Inflammatory macrophage treated with lipopolysaccharide for 1 hour (primary cell): ENCODE measurements at places on chromosomes 5 and 9.

DNA sequence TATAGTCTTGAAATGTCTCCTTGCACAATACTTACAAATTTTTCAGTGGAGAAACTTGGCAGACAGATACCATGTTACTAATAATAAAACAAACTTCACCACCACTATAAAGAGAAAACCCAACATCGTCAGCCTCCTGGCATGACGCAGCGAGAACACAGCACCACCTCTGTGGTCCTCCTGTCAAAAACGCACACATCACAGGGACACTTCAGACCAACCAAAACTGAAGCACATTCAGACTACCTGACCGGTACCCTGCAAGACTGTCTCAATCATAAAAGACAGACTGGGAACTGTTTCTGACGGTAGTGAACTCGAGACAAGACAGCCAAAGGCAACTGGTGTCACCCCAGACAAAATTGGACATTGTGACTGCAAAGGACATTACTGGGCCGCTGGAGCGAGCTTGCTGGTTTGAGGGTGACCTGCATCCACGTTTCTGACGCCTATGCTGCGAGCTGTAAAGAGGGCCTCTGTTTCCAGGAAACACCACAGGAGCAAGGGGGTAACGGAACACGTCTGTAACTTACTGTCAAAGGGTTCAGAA, 34.4 kb downstream of the NSUN2 start:
- no peak for DNase-seq

DNA sequence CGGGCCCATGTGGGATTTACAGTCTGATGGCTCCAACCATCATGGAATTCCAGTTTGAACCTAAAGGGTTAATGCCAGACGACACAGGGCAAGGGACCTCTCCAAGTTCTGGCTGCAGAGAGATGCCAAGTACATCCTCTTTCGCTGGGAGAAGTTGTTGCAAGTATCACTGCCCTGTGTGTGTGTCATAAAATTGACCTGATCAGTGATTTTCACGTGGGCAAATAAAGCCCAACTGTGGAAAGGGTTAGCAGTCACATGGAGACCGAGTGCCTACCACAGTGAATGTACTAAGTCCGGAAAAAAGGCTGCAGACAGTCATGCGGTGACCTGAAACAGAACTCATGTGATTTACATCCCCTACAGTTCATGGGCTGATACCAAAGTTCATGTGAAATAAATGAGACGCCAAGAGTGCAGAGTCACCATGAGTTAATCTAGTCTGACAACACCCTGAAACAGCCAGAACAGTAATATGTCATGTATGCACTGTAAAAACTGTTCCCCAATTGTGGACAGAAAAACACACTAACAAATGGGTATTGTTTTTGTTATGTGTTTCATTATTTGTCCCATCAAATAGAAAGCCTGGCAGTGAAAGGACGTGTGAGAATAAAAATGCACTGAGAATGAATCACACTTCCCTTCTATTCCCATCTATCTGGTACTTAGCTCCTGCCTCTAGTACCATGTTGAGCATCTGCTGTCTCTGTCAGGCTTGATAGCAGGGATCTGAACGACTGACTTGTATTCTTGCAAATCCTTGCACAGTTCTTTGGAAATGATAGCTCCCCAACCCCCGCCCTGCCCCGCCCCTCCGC, 115.7 kb downstream of the SUSD1 start:
- DNase-seq = peak; percentile 99

- no peak for DNase-seq
Measured at GRCh38 chr5:89064054-89064453, 181.1 kb upstream of the MEF2C start.

DNA sequence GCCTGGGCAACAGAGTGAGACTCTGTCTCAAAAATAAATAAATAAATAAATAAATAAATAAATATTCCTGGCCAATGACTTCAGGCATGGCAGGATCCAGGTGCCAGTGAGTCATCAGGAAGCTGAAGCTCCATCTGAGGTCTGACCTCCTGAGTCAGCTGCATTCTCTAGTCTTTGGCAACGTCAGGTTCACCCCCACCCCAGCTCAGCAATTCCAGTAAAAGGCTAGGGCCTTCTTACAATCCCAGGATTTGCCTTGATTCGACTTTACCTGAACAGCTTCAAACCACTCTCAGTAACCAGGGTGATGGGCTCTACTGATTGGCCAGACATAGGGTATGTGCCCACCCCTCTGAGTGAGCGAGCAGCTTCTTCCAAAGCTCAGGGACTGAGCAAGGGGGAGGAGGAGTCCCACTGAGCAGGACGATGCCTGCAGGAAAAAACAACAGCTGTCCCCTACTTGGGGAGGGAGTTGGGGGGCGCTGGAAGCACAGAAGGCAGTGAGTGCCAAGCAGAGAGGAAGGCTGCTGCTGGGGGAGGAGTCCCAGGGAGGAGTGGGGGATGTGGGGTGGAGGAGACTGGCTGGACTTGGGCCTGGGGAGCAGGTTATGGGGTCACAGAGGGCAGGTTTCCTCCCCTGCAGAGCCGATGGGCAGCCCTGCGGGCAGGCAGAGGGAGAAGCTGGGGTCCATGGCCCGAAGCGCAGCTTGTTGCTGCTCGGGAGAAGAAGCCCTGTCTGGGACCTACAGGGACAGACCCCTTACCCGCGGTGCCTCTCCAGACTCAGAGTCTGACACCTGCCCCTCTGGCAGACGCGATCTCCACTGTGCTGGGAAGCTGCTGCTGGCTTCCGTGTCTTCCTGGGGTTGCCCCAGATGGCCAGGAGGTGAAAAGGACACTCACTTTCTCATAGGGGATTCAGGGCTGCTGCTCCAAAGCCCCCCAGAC, 25.9 kb upstream of the UNC5A start:
- no peak for DNase-seq

DNA sequence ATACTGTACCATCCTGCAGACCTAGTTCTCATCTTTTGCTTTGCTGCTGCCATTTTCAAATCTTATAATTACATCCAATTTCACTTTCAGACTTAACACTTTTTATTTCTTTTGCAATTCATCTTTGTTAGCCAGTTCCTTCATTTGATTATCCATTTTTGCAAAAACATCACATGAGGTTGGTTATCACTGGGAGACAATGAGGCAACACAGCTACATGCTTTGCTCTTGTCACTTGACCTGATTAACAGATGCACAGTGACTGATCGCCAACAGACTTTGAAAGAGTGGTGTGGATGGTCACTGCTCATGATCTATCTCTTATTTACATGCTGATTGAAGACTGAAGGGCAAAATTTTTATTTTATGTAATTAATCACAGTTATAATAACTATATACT, 17.0 kb upstream of the RNF20 start:
- DNase-seq = no peak

- DNase-seq = no peak
Measured at GRCh38 chr5:56426693-56427092, 193.6 kb upstream of the ANKRD55 start.

DNA sequence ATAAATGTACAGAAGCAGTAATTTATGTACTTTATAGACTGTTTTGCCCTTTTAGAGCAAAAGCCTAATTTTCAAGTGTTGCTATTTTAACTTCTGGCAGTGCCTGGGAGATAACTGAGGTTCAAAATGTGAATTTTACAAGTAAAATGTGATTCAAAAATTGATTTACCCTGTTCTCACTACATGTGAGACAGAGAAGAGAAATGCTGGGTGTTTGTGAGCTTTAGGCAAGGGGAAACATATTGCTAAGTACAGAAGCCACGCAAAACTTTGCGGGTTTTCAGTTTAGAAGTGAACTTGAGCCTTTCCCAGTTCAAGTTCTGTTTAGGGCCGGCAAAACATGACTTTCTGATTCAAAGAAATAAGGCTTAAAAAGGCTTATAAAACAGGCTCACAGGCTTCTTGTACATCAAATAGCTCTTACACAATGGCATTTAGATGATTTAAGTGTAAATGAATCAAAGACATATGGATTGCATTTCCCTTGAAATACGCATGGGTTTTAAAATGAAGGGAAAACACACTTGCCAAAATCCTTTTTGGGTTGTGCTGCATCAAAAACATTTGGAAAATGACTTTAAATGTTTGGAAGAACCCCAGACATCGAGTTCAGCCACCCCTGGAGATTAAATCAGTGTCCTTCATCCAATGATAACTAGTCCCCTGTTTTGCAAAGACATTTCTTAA, 370.8 kb upstream of the MEF2C start:
- no peak for DNase-seq

DNA sequence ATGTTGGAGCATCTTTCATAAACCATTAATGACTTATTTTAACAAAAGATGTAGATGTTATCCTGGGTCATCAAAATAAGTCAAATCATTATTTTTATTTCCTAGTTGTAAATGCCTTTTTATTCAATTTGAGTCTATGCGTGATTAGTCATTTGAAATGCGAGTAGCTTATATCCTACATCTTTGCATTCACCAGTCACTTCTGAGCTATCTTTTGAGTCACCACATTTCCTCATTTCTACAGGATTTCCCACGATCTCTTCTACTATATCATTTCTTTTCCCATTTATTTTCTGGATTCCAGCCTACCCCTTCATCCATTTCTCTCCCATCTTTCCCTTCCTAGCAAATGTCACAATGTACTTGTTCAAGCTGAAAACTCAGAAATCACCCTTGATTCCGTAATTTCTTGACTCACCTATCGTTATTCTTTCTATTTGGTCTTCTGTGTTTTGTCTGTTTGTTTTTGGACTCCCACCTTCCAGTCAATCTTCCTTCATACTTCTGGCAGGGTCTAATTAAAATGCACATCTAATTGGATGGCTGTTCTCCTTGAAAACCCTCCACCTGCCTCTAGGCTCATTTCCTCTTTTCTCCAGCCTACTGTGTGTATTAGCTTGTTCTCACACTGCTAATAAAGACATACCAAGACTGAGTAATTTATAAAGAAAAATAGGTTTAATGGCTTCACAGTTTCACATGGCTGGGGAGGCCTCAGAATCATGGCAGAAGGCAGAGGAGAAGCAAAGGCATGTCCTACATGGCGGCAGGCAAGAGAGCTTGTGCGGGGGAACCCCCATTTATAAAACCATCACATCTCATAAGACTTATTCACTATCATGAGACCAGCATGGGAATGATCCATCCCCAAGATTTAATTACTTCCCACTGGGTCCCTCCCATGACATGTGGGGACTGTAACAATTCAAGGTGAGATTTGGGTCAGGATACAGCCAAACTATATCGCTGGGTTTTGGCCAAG, 112.4 kb downstream of the MEF2C start:
- no peak for DNase-seq

DNA sequence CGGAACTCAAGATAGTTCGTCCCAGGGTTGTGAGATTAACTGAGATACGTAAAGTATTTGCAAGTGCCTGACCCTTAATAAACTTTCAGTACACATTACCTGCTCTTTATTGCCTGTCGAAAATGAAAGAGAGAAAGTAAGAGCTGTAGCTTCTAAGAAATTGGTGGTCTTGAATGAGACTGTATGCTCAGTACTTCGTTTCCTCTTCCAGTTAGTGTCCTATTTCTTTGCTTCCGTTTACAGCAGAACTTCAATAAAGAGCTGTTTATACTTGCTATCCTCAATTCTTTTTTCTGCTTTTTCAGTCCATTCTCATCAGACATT, 534 bp downstream of the SRFBP1 start:
- no peak for DNase-seq

DNA sequence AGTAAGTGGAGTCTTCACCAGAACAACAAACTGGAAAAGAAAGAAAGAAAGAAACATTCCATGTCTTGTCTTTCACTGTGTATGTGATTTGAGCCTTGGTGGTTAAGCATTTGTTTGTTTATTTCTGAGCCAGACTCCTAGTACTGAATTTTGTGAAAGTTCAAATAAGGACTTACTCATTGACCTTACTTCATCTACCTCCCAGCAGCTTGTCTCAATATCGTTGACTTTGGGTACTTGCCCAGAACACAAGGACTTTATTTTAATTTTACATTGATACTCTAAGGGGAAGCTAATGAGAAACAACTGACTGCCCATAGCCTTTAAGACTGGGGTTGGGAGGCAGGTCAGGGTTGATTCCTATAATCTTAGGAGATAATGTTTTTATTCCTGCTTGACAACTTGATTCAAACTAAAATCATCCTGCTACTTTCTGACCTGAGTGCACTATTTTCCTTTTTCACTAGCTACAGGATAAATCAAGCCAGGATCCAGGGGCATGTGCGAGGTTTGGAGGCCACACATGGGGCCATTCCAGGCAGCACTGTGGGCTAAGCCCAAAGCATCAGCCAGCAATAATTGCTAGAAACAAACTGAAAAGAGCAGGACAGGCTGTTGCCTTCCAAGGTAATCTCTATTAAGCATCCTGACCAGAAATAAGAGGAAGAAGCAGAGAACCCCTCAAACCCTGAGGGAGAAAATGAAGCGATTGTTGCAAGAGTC, 138.9 kb upstream of the RUSC2 start:
- DNase-seq = no peak

GRCh38 chr9:78292716-78293497, 4.0 kb upstream of the PSAT1 start:
- no peak for DNase-seq

DNA sequence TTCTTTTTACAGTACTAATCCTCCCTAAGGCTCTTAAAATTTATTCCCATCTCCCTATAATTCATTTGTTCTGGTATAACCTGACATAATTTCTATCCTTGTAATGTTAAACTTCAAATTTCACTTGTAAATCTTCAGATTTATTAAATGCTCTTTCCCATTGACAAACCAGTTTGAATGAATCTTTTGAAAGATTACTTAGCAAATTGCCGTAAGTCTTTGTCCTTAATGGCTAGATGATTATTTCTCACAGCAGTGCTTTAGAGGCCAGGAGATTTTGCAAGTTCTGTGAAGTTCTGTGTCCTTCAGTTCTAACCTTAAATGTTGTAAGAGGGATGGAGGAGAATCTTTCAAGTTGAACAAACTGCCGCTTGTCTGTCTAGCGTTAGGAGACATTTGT, 4.2 kb downstream of the SLC44A1 start:
- no peak for DNase-seq

DNA sequence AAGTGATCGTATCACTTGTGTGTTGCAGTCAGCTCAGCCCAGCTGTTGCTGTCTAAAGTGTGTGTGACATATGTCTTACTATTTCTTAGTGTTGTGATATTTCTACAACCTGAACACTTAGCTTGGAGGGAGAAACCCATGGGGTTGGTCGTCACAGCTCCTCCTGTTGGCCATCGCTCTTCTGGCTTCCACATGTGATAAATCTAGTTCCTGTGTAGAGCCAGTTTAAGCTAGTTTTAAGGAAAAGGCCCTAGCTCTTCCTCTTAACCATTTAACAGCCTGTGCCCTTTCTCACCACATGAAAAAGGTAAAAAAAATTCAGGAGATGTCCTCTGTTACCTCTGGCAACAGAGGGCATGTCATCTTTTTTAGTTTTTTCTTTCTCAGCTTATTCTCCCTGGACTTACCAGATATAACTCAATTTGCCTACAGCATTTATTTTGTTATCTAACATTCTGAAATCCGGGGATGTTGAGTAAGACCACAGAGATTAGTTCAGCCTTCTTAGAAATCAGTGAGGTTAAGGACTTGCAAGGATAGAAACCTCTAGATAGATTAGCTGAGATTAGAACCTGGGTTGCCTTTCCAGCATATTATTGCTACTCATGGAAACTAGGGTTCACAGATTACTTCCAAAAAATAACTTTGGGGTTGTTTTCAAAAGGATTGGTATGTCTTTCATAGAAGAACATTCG, 100.4 kb downstream of the GAPVD1 start:
- DNase-seq = peak; percentile 30

GRCh38 chr5:28065656-28066055, 1027.3 kb upstream of the CDH9 start:
- DNase-seq = no peak

- DNase-seq = no peak
Measured at GRCh38 chr5:1008451-1009358, at the start of gene NKD2. Gene NKD2, plus strand, starts transcription at chr5:1008802. Its CDS starts 256 bp downstream, at chr5:1009058.

- no peak for DNase-seq
Measured at GRCh38 chr5:3594510-3595005, 1.1 kb upstream of the IRX1 start.
